ENCODE measurements at places on chromosomes 13 and 19. TPM values are rescaled to one million over a fixed set of nuclear protein-coding genes. Genes with fewer than 3 reads are reported as not detected.

Gene PNMA8A
- 14.1 TPM for total RNA-seq

Gene THSD1
- 8.6 TPM for total RNA-seq

Gene SBK2
- total RNA-seq: 2.4 TPM

Gene APLP1
- 9.8 TPM for total RNA-seq
